ENCODE measurements at places on chromosomes 7 and 10.
A peak's percentile ranks its signal among the peaks of the same experiment; 100 is the strongest.

DNA sequence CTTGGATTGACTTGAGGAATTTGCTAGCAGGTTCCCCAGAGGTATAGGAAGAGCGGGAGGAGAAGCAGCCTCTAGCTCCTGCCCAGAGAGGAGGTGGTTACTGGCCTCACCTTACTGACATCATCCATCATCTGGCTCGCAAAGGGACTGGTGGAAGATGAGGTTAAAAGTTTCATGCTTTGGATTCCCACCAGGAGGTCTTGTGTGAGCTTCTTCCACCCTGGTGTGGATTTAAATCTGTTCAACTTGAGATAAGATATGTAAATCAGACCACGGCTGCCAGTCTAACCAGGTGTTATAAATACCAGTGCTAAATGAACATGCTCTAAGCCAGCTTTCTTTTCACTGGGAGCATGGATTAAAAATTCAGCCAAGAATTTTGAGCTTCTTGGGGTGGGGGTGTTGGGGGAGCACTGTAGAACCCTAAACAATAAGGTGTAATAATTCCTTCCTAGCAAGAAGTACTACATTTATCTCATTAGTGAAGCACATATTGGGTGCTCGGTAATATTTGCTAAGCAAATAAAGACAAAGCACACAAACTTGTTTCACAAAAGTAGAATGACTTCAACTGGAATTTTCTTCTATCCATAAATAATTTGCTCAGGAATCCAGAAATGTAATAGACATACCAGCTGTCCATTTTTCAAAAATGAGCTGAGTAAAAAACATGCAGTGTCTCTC lies 7.8 kb downstream of the PROSER2 start:
- DNase-seq: no peak

DNA sequence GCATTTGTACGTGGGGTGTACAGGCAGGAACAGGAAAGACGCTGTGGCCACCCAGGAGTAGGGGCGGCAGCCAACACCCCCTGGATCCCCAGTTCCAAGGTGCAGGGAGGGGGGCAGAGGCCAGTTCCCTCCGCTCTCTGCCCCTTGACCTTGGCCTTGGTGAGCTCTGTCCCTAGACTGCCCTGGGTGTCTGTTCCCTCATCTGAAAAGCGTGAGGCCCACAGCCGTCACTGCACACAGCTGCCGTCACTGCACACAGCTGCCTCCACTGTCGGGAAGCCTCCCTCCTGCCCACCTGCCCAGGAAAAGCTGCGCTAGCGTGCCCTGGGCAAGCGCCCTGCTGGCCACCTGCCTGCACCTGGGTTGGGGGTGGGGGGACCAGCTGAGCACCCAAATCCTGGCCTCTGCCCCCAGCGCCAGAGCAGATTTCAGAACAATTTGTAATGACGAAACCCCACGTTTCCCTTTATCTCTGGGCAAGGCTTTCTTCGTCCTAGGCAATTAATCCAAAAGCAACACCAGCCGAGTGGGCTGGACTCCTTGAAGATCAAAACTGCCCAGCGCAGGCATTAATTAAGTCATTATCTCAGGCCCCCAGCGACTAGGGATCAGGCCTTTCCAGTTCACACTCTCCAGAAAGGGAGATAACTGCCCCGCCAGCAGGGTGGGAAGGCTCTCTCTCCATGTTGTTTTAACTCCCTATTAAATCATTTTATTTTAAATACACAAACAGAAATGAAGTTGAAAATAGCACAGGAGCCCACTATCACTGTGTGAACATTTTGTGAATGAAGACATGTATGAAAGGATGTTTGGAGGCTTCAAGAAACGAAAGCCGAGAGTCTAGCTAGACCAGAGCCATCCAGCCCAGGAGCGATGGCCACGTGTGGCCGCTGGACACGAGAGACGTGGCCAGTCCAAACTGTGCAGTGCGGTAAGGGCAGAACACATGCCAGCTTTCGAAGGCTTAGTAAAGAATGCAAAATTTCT lies 4.0 kb upstream of the PDGFA start:
- DNase-seq: no peak

GRCh38 chr10:82464966-82465365 lies 590.0 kb downstream of the NRG3 start:
- no peak for DNase-seq

DNA sequence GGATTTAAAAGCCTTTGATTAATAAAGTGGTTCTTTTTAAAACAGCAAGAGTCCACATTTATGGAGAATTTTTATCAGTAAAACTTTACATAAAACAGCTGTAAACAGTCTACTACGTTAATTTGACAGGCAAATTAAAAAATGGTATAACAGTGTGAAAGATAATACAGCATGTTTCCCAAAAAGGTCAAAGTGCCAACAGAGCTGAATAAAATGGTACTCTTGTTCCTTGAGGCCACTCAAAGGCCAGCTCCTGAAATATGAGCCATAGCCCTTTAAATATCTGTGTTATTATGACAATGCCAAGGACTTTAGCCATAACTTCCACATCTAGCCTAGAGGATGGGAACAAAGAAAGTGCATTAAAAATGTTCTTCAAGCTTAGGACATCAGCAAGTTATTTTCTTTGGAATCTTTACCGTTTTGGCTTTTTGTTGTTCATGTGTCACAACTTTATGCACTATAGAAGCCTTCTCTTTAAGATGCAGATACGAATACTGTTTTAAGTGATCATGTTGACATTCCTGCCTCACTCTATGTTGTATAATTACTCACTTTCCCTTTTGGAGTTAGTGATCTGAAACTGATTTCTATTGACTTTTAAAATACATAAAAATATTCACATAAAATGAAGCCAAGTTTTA lies 165.6 kb downstream of the RNLS start:
- DNase-seq: no peak

DNA sequence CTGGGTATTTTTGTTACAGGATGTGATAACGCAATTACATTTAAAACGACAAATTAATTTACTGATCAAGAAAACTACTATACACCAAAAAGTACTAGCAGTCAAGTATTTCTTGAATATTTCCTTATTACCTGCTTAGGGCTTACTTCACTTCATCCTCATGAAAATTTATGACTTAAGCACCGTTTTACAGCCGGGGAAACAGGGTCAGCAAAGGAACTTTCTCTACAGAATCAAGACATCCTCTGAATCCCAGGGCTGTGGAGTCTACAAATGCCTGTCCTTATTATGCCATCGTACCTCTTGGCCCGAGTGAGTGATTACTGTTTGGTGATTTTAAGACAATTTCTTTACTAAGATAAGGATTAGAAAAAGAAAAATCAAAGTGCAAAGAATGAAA lies 248.3 kb downstream of the ZMYND11 start:
- no peak for DNase-seq

DNA sequence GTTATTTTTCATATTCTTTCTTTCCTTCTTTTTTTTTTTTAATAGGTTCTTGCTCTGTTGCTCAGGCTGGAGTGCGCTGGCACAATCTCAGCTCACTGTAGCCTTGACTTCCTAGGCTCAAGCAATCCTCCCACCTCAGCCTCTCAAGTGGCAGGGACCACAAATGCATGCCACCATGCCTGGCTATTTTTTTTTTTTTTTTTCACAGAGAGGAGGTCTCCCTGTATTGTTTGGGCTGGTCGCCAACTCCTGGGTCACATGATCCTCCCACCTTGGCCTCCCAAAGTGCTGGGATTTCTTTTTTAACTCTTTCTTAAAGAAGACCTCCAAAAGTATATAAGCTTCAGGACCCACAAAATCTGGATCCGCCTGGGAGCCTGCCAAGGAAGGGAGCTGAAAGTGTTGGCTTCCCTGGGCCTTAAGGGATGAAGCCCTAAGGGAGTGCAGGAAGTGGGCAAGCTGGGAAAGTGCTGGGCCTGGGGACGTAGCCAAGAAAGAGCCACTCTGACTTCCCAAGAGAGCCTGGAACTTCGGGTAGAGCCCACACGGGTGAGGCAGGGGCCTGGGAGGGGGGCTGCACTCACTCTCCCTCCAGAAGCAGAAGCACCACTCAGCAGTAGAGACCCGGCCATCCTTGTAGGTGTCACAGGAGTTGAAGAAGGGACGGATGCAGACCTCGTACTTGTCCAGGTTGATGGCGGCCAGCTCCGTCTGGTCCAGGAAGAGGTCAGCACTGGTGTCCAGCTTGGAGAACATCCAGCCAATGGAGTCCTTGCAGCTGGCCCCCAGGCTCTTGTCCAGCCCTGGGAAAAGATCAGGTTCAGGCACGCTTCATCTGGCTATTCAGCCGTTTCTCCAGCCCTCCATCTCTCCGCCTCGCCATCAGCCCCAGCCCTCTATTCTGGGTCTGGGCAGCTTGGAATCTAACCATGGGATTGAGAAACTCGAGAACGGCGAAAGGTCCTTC lies 21.8 kb downstream of the SPOCK2 start:
- DNase-seq: no peak

DNA sequence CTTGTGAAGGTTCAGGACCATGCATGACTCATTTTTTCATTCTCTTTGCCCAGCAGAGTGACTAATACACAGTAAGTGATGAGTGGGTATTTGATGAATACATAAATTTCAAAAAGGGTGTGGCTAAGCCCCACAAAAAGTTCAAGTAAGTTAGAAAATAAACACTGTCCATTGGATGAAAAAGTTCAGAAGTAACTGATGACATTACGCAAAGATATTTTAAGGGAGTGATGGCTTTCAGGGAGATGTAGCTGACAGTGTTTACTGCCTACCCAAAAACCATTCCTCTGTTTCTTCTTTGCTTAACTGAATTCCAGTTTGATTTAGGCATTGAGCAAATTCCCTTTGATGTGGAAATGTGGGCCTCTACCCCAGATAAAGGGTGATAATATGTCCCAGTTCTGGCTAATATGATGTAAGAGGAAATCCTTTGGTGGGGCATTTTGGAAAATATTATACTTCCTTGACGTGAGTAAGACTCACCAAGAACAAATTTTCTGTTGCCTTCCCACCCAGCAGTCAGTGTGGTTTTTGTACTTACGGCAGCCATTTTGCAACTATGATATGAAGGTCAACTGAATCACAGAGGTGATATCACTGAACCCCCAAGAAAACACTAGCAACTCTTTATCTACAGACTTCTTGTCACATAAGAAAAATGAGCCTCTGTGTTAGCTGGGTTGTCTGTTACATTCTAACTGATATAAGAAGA lies 29.0 kb upstream of the EBLN1 start:
- no peak for DNase-seq

GRCh38 chr10:27391916-27392315 lies 112.2 kb upstream of the RAB18 start:
- DNase-seq: no peak

DNA sequence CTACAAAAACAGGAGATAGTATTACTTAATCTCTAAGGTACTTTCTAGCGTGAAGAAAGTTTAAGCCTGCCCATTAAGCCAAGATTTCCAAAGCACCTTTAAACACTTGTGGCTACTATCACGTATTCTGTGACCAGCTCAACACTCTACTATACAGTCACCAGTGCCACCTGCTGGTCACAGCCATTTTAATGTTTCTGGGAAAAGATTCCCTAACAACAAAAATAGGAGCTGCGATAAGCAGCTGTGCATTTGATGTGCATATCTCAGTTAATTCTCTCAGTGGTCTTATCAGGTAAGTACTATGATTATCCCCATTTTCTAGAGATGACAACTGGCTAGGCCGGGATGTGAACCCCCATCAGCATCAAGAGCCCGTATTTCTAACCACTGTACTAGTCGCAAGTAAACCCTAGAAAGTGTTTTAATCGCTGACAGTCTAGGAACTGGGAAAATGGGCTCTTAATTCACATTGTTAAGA lies 860 bp downstream of the SEC31B start:
- no peak for DNase-seq

DNA sequence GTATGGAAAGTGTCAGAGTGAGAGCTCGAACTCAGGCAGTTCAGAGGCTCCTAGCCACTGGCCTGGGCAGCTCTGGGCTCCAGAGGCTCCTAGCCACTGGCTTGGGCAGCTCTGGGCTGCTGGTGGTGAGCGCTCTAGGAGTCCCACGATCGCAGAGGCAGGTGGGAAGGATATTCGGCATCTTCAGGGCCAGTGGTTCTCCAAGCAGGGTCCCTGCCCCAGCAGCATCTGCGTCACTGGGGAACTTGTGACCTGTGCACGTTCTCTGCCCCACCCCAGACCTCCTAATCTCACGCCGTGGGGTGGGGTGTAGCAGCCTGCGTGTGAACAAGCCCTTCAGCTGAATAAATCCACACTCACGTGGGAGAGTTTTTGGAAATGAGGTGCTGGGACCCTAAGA lies 25.2 kb upstream of the BTBD16 start:
- DNase-seq: no peak

DNA sequence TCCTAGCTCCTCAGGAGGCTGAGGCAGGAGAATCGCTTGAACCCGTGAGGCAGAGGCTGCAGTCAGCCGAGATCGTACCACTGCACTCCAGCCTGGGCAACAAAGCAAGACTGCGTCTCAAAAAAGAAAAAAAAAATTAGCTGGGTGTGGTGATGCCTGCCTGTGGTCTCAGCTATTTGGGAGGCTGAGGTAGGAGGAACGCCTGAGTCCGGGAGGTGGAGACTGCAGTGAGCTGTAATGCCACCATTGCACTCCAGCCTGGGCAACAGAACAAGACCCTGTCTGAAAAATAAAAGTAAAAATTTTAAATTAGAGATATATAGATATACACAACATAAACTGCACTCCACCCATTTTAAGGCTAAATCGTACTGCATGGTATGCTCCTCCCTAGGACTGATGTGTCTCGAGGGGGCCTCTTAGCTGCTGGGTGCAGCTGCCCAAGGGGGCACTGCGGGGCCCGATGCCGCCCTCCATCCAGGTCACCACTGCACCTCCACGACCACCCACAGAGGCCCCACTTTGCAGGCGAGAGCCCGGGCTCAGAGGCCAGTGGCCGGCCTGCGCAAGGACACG lies 40.9 kb upstream of the FOXK1 start:
- peak; percentile 58 for DNase-seq

GRCh38 chr7:95550546-95550945 lies 45.8 kb downstream of the PDK4 start:
- DNase-seq: no peak

- DNase-seq: no peak
Observed at GRCh38 chr7:143811-144453, 48.4 kb upstream of the FAM20C start.

DNA sequence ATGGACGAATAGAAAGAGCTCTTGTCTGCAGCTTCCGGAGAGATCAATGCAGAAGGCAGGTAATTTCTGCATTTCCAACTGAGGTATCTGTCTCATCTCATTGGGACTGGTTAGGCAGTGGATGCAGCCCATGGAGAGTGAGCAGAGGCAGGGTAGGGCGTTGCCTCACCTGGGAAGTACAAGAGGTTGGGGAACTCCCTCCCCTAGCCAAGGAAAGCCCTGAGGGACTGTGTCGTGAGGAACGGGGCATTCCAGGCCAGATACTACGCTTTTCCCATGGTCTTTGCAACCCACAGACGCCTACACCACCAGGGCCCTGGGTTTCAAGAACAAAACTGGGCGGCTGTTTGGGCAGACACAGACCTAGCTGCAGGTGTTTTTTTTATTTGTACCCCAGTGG lies 186.3 kb downstream of the ETV1 start:
- DNase-seq: no peak

- DNase-seq: no peak
Observed at GRCh38 chr7:127872122-127872521, 159.1 kb downstream of the LRRC4 start.

DNA sequence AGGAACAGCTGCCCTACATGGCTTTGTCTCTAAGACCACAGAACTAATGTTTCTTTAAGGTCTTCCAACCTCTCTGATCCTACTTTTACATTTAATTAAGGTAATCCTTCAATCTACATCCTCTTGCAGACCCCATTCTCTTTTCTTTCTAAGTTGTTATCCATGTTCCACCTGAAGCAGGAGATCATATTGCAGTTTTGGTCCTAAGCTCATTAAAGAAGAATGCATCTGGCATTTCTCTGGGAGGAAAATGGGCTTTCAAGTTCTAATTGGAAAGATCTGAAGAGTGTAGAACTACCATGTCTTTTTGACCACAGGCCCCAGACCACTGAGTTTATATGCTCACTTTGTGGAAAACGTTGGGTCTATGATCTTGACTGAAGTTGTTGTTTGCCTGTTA lies 111.2 kb downstream of the SEM1 start:
- DNase-seq: no peak

All from natural killer cell treated with Interleukin-12 subunit alpha and Interleukin-12 subunit beta and Interleukin-15 and Interleukin-18, amount 100 ng/mL, for 72 hours (primary cell).